ENCODE measurements at places on chromosomes 5 and 9.

GRCh38 chr9:91884696-91885687, 65.0 kb downstream of the ROR2 start:
- no peak for DNase-seq

DNA sequence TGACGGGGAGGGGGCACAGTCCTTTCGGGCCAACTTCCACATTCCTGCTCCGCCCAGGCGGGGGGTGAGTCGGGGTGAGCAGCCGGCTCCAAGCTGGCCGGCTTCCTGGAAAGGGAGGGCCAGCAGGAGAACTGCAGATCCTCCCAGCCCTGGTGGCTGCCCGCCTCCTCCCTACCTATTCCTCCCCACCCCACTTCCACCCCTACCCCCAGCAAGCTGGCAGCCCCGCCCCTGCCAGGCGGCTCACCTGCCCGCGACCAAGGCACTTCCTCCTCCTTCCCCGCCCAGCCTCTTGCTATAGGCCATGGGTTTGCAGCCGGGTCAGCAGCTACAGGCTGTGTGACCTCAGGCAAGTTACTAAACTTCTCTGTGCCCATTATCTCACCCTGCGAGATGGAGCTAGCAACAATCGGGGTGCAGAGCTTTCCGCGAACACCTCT, 5.6 kb upstream of the IRF1 start:
- peak; percentile 90 for DNase-seq

GRCh38 chr9:19173598-19174125, 46.4 kb upstream of the PLIN2 start:
- DNase-seq = no peak

DNA sequence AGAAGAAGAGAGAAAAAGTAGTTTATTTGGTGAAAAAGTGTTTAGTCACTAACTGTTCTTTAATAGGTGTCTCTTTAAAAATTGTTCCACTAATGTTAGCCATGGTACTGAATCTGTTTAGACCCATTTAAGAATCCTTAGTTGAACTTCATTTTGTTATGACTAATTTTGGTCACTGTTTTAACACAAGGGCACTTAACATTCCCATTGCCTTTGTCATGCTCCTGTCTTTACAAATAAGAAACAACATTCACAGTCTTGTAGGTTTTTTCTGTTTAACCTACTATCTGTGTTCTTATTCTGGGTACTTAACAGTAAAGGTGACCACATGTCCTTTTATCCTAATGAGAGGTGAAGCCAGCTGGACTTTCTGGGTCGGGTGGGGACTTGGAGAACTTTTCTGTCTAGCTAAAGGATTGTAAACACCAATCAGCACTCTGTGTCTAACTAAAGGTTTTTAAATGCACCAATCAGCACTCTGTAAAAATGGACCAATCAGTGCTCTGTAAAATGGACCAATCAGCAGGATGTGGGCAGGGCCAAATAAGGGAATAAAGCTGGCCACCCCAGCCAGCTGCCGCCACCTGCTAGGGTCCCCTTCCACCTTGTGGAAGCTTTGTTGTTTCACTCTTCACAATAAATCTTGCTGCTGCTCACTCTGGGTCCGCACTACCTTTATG, 116.7 kb downstream of the WDR70 start:
- DNase-seq = no peak

GRCh38 chr5:119179857-119180641, 109.2 kb downstream of the DMXL1 start:
- no peak for DNase-seq

DNA sequence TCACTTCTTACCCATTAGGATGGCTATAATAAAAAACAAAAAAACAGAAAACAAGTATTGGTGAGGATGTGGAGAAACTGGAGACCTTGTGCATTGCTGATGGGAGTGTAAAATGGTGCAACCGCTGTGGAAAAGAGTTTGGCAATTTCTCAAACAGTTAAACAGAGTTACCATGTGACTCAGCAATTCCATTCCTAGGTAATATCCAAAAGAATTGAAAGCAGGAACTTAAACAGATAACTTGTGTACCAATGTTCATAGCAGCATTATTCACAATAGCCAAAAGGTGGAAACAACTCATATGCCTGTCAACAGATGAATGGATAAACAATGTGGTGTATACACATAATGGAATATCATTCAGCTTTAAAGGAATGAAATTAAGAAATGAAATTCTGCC, 28.9 kb downstream of the DCP2 start:
- DNase-seq = no peak

DNA sequence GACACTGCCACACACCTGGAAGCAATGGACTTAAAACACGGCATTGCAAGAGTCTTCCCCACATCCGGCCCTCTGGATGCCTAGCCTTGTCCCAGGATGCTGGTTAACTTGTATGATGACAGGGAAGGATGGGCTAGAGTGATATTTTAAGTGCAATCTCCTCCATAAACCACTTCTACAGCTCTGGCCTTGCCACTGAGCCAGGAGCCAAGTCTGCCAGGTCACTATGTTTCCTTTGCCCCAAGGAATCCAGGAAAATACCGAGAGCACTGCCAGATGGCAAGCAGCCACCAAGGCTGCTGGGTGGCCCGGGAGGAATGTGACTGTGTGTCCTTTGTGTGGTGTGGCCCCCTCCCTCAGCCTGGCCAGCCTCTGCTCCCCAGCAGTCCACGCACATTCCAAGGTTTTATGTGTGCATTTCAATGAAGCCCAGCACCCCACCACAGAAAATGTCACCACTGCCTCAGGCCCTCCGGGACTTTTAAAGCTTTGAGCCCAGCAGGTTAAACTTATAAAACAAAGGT, 106.0 kb downstream of the FRMD3 start:
- DNase-seq = no peak

GRCh38 chr5:112552216-112552615, 133.1 kb upstream of the EPB41L4A start:
- DNase-seq = no peak

GRCh38 chr5:99314721-99315120, 385.9 kb upstream of the CHD1 start:
- DNase-seq = no peak

GRCh38 chr5:143194206-143194605, 209.3 kb downstream of the NR3C1 start:
- DNase-seq = no peak

GRCh38 chr5:172477466-172477865, 23.1 kb upstream of the SH3PXD2B start:
- no peak for DNase-seq
